Islet precursor cell (in vitro differentiated cells): ENCODE measurements at places on chromosomes 5 and 9.
A peak's percentile ranks its signal among the peaks of the same experiment; 100 is the strongest.

DNA sequence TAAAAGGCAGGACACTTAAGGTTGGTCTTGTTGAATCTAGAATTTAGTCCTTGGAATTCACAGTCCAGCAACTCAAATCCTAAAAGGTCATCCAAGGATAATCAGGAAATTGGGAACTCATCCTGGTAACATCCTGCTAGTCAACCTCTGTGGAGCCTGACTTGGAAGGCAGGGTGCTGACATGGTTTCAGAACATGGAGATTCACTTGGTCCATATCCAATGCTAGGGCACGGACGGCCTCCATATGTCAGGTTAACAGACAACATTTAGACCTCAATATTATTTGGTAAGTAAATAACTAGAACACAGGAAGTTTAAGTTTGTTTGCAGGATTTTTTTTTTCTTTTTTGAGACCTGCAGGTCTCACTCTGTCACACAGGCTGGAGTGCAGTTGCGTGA lies 783 bp upstream of the DNAH5 start:
- DNase-seq, result no peak

DNA sequence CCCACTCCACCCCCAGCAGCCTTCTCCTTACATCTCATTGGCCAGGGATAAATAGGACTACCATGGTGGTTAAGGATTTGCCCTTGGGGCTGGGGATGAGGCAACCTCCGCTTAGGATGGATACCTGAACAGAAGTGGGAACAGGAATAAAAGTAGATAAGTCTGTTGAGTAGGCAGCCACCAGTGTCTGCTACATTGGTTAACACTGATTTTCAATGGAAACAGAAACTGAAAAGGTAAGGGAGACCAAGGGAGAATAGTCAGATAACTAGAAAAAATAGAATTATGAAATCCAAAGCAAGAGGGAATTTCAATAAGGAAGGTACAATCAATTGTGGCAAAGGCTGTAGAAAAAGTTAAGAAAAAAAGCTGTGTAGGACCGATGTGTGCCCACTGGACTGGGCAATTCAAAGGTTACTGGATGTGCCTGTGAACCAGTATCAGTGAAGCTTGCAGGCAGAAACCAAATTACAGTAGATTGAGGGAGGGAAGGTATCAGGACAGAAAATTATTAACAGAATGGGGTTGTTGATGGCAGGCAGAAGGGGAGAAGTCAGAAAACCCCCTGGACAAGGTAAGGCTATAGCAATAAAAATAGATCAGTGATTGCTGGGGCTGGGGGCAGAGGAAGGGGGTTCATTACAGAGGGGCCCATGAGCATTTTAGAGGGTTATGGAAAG lies 48.7 kb downstream of the DNAJC21 start:
- no peak for DNase-seq

DNA sequence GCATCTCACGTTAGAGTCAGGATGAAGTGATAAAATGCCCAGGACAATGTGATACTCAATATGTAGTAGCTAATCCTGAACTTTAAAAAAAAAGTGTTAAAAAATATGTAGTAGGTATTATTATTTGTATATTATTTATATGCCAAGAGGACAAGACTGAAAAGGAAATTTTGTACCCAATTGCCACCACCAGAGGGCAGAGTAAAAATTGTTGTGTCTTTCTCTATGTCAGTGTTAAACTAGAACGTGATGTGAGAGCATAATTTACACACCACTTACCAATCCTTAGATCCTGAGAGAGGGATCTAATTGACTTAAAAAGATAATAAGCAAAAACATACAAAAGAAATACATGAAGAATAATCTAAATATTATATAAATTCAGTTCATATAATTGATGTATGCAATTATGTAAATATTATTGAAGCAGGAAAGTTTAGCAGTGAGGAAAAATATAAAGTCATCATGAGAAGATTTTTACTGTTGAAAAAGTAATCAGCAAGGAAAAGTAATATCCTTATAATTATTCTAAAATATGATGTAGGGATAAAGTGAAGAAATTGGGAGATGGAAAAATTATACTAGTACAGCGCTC lies 288.9 kb downstream of the RAB3C start:
- no peak for DNase-seq

DNA sequence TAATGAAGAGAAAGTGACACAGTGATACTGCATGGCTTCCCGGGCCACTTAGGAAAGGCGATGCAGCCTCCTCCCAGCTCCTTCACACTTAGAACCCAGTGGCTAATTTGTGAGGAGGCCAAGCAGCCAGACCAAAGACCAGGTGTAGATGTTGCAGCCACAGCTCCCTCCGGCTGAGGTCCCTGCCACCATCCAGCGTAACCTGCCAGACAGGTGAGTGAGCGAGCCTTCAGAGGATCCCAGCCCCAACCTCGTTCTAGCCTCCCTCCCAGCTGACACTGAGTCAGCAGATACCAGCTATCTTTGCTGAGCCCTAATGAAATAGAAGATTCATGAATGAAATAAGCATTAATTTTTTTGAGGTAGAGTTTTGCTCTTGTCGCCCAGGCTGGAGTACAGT lies 59.7 kb downstream of the COL23A1 start:
- DNase-seq, result no peak

- DNase-seq, result peak; percentile 68
Observed at GRCh38 chr5:35777358-35778087, 79.2 kb upstream of the IL7R start.

DNA sequence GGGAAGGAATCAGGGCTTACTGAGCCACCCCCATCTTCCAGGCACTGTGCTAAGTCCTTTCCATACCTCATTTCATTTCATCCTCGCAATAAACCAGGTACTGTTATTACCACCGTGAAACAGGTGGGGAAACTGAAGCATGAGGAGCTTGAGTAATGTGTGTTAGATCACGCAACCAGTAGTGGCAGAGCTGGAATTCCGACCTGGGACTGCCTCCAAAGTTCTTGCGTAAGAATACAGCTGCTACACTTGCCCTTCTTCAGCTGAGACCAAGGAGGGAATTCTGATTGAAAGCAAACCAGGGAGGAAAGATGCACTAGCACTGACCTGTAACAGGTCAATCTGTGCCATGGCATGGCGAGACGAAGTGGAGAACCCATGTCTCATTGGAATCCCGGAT lies 113.4 kb upstream of the MSX2 start:
- DNase-seq, result no peak

DNA sequence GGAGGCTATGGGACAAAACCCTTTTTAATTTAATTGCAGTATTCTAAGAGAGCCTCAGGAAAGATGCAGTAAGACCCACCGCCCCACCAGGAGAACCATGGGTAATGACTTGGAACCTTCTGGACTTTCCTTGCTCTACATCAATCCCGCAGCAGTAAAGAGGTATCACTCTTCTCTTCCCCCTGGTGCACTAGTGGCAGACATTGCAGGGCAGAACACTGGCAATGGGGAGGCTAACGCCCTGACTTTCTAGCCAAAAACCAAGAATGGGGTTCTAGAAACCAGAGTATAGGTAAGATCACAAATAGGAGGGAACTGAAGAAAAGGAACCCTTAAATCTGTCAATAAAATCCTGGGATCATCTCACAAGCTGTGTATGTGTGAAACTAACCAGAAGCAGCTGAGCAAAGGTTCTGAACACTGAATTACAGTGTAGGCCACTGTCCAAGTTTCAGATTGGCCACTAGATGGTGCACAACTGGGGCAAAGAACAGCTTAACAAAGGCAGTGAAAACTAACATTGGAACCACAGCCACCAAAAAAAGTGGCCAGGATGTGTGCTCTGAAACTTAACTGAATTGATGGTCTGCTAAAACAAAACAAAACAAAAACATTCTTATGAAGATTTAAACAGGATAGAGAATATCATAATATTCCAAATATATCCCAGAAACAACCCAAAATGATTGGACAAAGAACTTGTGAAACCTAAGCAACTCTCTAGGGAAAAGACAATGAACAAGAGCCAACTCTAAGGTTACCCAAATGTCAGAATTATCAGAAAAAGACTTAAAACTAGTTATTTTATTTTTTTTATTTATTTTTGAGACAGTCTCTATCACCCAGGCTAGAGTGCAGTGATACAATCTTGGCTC lies 6.6 kb upstream of the FAM151B start:
- peak; percentile 58 for DNase-seq

- DNase-seq, result no peak
Observed at GRCh38 chr5:55903121-55903701, 52.1 kb downstream of the IL31RA start.

DNA sequence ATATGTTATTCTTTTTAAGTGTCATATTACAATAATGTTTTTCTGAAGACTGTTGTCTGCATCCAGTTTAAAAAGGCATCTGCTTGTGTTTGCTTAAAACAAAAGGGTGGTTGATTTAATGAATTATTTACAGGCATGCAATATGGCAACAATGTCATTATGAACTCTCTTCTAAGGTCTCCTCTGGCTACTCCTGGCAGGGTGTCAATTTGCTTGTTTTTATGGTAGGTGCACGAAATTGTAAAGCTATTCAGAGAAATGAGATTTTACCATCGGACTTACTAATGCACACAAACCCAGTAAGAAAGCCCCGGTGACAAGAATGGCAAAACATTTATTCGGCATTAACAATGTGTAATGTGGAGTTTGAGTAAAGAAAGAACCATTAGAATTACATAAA lies 539.8 kb upstream of the ZNF608 start:
- no peak for DNase-seq
